ENCODE measurements at places on chromosomes 4 and X.
A peak's percentile ranks its signal among the peaks of the same experiment; 100 is the strongest.

- DNase-seq: no peak
These were observed 8.6 kb downstream of the ATP2B3 start for GRCh38 chrX:153526042-153526441.

- DNase-seq: no peak
These were observed 140.0 kb downstream of the DCK start for GRCh38 chr4:71133491-71133890.

GRCh38 chrX:5575407-5575806 lies 653.3 kb downstream of the NLGN4X start:
- no peak for DNase-seq

- no peak for DNase-seq
These were observed 204.1 kb upstream of the DDX53 start for GRCh38 chrX:22795671-22796070.

DNA sequence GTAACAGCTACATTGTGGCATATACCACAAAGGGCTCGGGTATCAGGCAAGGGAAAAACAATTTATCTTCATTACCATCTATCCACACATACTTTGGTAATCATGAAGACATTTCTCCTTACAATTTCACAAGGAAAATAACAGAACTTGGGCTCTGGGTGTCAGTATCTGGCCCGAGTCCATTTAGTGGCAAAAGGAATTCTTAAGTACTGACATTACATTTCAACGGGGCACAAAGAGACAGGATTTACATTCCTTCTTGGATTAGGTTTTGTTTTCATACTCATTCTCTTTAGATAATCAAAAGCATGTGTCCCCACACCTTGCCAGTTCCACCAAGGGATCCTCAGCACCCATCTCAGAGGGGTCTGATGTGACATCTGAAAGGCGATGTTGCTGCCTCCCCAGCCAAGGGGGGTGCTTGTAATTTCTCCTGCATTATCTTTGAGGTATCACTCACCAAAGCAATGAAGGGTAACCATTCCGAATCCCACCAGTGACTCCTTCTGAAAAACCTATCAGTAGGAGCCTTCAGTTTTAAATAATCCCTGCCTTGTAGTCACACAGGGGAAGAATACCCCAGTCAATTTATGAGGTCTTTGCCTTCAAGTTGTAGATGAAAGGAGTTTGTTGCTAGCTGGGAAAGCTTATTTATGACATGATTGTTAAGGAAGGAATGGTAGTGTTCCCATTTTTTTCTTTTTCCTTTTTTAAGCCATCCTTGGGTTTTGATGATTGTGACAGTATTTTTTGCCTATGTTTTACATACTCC lies 118.6 kb downstream of the PALLD start:
- no peak for DNase-seq

- DNase-seq: peak; percentile 4
These were observed 15.3 kb downstream of the CPZ start for GRCh38 chr4:8607603-8608481.

- DNase-seq: no peak
These were observed 49.2 kb upstream of the NAF1 start for GRCh38 chr4:163215896-163216295.

DNA sequence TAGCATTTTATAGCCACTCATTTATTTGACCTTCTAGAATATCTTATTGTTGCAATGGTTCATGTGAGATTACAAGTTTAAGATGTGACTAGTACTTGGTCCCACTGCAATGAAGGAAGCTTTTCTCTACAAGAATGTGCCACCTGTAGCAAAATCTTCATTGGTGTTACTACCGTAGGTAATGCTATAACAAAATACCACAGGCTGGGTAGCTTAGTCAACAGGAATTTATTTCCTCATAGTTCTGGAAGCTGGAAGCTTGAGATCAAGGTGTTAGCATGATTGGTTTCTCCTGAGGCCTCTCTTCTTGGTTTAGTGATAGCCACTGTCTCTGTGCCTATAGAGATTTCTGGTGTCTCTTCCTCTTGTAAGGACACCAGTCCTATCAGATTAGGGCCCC lies 441.0 kb downstream of the GPM6A start:
- no peak for DNase-seq

- DNase-seq: no peak
These were observed 131.6 kb downstream of the CBLL2 start for GRCh38 chrX:22404297-22404696.

- DNase-seq: no peak
These were observed 102.5 kb downstream of the GEMIN8 start for GRCh38 chrX:13927175-13927574.
